Cerebellar nuclear complex (tissue), 1 donor: ENCODE measurements at places on chromosomes 12 and 14.

DNA sequence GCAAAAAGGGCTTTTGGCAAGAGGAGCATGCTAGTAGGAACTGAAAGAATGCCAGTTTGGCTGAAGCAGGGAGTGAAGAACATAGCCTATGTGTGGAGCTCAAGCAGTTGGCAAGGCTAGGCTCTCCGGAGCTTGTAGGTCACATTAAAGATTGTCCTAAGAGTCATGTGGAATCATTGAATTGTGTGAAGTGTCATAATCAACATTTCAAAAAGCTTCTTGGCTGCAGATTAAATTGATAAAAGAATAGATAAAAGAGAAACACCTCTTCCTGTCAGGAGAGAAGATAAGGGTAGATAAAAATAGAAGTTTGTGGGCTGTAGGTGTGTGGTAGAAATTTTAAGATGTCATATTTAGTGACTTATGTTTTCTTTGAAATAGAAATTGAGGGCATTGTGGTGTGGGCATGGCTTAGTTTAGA lies 36.1 kb downstream of the CPSF6 start:
- no peak for DNase-seq

DNA sequence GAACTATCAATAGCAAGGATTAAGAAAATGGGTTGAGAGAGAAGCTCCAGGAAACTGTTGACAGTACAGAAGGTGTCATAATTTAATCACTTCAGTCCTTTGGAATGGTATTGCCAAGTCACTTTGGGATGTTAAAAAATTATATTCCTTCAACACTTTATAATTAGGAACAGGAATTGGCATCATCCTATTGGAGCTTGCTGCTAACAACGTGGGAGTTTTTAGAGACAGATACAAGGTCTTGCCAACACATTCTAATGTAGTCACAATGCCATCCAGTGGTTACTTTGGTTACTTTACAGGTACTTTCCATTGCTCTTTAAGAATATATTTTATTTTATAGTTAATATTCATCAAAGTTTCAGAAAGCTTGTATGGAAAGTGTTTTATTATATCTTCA lies 310.1 kb downstream of the SYT1 start:
- no peak for DNase-seq

GRCh38 chr14:96139169-96139568 lies 65.5 kb upstream of the BDKRB2 start:
- DNase-seq, result no peak

GRCh38 chr14:36646664-36647416 lies 14.8 kb upstream of the PAX9 start:
- no peak for DNase-seq

- no peak for DNase-seq
These were observed 2.4 kb downstream of the ULK1 start for GRCh38 chr12:131896811-131897270.

DNA sequence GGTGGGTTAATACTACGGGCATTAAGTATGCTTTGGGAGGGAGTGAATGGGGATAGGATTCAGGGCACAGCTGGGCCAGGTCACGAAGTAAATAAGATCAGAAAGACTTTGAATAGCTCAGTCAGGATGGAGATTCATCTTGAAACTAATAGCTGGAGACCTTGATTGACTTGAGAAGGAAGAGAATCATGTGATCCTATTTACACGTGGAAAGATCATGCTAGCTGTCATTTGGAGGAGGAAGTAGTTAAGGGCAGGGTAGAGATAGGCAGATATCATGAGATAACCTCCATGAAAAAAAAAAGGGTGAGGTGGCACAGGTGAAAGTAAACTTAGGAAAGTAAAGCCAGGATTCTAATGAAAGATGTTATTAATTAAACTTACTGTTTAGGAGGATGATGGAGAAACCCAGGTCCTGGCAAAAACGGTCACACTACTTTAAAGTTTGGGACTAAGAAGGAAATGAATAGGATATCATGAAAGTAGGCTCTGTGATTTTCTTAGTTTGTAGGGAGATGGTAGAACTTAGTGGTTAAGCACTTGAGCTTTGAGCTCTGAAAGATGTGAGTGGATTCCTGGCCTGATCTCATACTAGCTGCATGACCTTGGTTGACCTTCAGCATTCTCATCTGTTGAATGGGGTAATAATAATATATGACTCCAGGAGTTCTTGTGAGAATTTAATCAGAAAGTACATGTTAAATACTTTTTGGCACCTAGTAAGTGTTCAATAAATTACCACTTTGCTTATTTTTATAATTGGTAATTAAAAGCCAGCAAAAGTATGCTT lies 439.0 kb downstream of the NRXN3 start:
- no peak for DNase-seq

GRCh38 chr12:77727442-77728001 lies 103.2 kb upstream of the NAV3 start:
- DNase-seq, result no peak

- DNase-seq, result no peak
These were observed 16.5 kb upstream of the FZD10 start for GRCh38 chr12:130145731-130146130.

DNA sequence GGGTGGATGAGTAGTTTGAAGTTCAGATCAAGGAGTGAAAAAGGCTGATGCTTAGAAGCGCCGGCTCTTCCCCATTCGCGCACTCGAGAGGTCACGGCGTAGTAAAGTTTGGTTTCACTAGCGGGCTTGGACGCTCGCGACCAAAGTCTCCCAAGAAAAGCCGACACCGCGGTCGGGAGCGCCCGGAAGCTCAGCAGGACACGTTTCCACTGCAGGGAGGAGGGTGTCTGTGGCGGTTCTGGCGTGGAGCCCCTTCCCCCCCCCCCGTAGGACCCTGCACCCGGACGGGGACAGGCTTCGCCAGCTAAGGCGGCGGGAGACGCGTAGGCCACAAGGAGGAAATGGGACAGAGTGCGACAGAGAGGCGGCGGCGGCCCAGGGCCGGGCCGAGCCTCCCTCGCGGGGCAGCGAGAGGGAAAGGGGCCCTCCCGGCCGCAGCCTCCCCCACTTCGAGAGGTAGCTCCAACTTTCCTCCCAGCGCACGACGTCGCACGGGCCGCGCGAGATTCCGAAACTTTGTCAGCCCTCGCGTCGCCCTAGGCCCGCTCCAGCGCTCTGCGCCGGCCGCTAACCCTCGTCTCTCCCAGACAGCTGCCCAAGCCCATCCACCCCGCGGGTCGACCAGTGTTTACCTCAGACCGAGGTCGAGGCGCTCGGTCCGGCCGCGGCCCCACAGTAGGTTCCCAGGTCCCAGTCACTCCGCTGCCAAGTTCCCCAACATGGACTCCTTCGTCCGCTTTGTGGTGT lies 480 bp downstream of the SCAF11 start:
- no peak for DNase-seq

GRCh38 chr12:4118017-4118510 lies 155.5 kb upstream of the CCND2 start:
- no peak for DNase-seq

DNA sequence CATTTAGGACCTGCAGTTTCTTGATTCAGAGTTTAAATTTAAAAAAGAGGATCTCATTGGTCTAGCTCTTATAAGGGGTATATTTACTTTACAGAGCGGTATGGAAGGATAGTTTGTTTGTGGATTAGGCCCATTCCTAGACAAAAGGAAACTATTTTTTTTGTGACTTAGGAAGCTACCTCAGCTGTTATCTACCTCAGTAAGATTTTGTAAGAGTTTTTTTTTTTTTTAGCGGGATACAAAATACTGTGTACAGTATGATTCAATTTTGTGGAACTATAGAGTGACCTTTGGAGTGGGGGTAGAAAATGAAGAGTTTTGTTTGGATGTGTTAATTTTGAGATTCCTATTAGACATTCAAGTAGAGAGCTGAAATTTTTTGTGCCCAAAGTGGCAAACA lies 104.6 kb upstream of the ATF1 start:
- no peak for DNase-seq

GRCh38 chr12:86914721-86915120 lies 658.5 kb upstream of the MGAT4C start:
- no peak for DNase-seq

- DNase-seq, result no peak
These were observed 169.9 kb downstream of the KIF21A start for GRCh38 chr12:39272871-39273655.

DNA sequence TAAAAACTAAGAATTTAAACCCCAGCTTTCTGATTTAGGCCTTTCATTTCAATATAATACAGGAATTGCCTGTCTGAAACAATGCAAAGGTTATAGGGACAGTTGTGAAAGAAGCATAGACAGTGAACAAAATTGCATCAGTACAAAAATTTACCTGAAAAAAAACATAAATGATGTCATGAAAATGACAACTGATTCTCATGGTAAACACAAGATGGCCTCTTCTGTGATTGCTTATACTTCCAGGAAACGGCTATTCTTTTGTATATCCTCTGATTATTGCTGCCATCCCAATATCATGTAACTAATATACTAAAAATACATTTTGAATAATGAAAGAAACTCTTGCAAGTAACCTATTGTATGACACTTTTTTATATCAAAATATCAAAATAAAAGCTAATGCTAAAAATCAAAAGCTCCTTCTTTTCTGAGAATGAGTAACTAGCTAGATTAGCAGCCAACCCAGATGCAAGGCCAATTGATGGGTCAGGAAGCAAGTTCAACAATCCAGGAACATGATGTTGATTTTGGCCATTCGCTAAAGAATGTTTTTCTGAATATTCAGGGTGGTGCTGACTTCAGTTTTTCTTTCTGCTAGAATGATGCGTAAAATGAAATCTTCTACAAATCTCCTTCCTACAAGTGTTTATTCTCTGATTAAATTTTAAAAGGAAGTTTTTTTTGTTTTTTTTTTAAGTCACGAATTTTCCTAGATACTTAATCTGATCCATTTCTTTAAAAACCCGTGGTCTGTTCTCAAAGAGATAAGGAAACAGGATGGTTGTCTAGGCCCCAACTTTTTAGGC lies 83.6 kb downstream of the ALX1 start:
- no peak for DNase-seq

DNA sequence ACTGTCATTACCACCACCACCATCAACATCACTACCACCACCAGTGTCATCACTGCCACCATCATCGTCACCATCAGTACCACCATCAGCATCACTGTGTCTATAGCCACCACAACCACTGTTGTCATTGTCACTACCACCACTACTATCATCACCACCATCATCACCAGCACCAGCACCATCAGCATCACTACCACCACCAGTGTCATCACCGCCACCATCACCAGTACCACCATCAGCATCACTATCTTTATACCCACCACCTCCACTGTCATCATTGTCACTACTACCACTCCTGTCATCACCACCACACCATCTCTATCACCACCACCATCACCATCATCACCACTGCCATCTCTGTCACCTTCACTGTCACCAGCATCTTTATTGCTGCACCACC lies 60.6 kb downstream of the BEGAIN start:
- no peak for DNase-seq

GRCh38 chr12:105020241-105020962 lies 34.3 kb downstream of the NOPCHAP1 start:
- no peak for DNase-seq

DNA sequence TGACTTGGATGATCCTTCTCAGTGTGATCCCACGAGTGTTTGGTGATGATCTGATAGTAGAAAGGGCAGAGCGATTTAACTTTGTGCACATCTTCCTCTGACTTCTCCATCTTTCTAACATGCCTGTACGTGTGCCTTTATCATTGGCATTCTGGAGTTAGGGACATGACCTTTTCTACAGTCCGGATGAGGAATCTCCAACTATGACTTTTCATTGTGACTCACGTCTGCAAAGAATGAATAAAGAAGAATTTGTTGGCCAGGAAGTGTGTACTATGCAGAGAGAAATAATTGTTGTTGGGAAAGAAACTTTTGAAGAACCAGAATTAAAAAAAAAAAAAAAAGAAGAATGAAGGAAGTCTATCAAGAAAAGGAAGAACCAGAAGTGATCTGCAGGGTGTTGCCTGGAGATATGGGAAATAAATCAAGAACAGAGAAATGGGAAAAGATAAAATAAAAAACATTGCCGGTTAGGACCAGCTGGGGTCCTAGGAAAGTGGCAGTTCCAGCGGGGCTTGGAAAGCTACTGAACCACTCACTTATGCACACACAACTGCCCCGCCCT lies 25.3 kb downstream of the PPFIBP1 start:
- DNase-seq, result no peak

DNA sequence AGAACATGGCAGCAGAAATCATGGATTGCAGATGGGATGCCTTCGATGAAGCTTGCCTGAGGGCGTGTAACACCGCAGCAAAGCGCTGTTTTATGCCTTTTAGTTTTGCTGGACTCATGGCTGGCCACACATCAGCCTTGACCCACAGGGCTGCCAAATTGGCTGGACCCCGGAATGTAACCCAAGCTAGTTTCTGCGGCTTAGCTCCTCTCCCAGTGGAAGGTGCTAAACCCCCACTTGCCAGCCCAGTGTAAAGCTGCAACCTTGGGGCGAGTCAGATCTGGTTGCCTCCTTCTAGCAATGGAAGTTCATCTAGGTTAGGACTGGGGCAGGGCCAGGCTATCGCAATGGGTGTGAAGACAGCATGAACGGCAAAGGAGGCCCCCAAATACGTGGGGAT lies 38.3 kb downstream of the MEG3 start:
- no peak for DNase-seq

DNA sequence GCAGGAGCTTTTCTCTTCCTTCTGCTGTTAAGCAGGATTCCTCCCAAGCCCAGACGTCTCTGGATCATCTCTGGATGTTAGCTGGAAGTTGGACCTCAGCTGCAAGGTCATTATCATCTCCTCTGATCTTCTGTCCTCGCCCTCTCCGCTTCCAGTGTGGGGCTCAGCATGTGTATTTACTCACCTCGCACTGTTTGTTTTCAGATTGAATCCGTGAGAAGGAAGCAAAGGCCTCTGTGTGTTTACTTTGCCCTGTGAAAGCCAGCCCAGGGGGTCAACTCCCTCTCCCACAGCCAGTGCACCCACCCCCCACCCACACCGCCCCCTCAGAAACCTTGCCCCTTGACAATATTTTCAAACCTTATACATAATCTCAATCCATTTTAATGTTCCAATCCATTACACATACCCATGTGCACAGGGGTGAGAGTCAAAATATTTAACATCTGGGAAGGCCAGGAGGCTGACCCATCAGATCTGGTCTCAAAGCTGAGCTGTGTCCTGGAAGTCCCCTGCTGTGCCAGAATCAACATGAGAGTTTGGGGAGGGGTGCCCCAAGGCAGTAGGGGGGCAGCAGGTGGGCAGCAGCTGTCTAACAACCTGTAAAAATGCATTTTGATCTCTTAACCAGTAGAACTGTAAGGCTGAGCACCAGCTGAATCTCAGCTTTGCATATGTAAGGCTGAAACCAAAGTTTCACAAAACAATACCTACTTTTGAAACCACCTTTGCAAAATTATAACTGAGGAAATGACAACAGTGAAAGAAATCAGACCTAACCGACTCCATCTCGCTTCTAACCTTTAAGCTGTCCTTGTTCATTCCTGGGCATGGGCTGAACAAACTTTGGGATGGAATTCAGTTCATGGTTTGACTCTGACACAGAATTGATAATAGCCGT lies 157.9 kb downstream of the ZNF664 start:
- no peak for DNase-seq

GRCh38 chr12:25121916-25122315 lies 73.0 kb downstream of the DNAI7 start:
- no peak for DNase-seq
